ENCODE measurements at places on chromosomes 1 and 21.

DNA sequence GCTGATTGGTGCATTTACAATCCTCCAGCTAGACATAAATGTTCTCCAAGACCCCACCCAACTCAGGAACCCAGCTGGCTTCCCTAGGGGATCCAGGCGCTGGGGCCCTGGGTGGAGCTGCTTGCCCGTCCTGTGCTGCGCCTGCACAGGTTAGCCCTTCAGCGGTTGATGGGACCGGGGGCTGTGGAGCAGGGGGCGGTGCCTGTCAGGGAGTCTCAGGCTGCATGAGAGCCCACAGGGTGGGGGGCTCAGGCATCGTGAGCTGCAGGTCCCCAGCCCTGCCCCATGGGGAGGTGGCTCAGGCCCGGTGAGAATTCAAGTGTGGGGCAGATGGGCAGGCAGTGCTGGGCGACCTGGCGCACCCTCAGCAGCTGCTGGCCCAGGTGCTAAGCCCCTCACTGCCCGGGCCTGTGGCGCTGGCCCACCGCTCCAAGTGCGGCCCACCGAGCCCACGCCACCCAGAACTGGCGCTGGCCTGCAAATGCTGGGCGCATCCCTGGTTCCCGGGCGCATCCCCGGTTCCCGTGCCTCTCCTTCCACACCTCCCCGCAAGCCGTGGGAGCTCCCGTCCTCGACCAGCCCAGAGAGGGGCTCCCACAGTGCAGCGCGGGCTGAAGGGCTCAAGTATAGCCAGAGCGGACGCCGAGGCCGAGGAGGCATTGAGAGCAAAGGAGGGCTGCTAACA, 23.1 kb upstream of the CLCA4 start:
- no peak for DNase-seq

DNA sequence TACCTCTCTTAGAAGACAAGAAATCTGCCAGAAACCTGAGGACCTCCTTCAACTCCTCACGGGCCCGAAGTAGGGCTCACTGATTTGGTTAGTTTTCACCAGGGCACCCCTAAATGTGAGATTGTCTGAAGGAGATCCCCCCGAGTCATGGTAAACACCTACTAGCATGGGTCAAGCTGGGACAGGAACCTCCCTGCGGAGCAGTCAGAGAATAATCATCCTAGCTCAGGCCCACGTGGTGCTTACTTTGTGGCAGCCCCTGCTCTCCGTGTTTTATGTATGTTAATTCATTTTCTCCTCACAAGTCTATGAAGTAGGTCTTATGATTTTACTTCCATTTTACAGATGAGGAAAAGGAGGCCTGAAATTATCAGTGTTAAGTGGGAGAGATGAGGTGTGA, 138.2 kb downstream of the NTPCR start:
- no peak for DNase-seq

GRCh38 chr1:55833529-55834091, 618.4 kb upstream of the USP24 start:
- peak; percentile 95 for DNase-seq

GRCh38 chr1:117049857-117050256, 10.3 kb upstream of the TTF2 start:
- DNase-seq = no peak

- peak; percentile 18 for DNase-seq
These were observed 80.4 kb upstream of the ADAMTS5 start for GRCh38 chr21:27047283-27047657.

GRCh38 chr1:20151906-20152598, 12.9 kb downstream of the PLA2G2F start:
- DNase-seq = peak; percentile 68

DNA sequence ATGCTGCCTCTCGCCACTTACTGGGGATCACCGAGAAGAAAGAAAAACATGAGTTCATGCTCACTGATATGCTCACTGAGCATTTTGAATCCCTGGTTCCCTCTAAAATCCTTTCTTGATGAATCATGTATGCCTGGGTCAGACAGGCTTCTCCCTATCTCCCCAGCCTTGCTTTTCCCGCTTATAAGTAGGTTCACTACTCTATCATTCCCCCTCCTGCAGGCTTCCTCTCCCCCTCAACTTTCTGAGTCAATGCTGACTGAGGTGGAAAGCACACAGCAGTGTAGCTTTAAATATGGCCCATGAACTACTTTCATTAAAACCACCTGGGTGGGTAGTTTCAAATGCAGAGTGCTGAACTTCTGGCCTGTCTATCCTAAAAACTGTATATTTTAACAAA, 41.7 kb downstream of the FMO4 start:
- DNase-seq = peak; percentile 86

DNA sequence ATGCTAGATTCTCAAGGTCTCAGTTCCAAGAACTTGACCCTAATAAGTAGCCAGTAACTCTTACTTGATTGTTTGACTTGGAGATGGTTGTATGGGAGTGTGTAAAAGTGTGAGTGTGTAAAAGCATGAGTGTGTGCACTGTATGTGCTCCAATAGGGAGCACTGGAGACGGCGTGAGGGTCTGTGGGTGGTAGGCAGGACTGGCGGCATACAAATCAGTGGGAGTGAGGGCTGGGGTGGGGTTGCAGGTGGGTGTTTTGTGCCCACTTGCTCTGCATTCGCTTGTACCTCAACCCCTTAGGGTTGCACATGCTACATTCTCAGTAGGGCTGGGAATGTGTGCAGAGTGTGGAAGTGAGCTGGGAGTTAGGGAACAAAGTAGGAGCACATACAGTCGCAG, 79.5 kb upstream of the CD34 start:
- no peak for DNase-seq

DNA sequence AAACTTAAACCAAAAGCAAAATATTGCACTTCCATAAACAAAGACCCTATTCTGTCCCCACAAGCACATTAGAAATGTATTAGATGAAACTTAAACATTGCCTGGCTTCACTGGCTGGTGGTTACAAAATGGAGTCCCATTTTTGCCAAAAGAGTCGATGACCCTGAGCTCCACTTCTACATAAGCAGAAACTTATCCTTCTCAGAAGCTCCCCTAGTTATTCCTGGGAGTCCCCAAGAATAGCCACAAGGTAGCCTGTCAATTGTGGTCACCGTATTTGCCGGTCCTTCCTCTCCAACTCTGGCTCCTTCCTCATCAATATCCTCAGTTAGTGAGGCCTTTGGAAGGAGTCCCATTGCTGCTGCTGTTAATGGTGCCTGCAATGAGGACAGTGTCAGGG, 37.3 kb downstream of the CDCP2 start:
- DNase-seq = no peak

DNA sequence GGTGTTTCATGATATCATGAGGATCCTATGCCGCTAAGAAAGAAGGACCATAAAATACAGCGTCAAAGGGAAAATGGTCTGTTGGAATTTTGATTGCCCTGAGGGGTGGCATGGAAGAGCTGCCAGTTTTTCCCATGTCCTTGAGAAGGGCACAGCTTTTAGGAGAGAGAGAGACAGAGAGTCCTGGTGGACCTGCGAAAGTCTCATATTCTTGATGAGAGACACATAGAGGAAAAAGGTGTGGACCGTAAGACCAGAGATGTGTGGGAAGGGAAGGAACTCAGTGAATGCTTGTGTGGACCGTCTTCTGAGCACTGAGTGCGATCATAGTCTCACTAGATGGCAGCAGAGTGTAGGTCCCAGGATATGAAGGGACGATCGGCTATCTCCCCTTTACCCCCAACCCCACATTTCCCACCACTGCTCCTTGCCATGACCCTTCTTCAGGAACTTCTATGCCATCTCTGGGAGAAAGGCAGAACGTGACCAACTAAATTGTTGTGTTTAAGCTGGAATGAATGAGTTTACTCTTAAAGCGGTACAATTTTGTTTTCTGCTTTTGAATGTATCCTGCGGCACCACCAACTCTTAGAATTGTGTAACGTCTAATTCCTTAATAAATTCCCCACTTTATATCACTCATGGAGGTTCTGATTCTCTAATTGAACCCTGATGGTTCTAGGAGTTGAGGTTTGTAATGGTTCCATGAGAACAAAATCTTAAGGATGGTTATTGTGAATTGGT, 117.7 kb downstream of the CTH start:
- peak; percentile 27 for DNase-seq

DNA sequence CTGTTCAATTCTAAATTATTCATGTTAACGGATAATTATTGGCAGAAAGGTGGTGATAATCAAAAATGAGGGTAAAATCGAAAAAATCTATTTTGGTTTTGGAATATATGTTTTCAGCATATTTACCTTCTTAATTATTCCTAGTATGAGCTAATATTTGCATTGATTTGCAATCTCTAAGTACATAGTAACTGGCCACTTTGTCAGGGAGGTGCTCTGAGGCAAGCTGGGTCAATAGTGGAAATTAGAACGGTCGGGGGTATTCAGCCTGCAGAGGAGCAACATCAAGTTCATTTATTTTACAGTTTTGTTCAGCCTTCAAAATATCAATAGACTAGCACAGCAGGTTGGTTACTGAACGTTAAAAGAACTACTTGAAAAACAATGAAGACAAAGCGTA, 1.8 kb downstream of the OTUD7B start:
- DNase-seq = no peak

DNA sequence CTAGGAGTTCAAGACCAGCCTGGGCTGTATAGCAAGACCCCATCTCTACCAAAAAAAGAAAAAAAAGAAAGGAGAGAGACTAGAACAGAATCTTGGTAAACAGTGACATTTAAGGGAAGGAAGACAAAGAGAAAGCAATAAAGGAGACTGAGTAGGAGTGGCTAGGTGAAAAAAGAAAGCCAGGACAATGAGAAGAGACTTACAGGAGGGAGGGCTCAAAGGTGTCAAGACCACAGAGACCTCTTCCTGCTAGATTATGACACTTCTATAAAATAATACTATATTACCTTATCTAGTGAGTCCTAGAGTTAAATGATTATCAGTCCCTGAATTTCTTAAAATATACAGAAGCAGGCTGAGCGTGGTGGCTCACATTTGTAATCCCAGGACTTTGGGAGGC, 10.1 kb upstream of the EPRS1 start:
- no peak for DNase-seq

- no peak for DNase-seq
These were observed 1.2 kb downstream of the CEP170 start for GRCh38 chr1:243253926-243254232.

Data from fibroblast of skin of right biceps (primary cell).